ENCODE measurements at places on chromosomes 16 and 17. TPM values are rescaled to one million over a fixed set of nuclear protein-coding genes. Genes with fewer than 3 reads are reported as not detected.

DNA sequence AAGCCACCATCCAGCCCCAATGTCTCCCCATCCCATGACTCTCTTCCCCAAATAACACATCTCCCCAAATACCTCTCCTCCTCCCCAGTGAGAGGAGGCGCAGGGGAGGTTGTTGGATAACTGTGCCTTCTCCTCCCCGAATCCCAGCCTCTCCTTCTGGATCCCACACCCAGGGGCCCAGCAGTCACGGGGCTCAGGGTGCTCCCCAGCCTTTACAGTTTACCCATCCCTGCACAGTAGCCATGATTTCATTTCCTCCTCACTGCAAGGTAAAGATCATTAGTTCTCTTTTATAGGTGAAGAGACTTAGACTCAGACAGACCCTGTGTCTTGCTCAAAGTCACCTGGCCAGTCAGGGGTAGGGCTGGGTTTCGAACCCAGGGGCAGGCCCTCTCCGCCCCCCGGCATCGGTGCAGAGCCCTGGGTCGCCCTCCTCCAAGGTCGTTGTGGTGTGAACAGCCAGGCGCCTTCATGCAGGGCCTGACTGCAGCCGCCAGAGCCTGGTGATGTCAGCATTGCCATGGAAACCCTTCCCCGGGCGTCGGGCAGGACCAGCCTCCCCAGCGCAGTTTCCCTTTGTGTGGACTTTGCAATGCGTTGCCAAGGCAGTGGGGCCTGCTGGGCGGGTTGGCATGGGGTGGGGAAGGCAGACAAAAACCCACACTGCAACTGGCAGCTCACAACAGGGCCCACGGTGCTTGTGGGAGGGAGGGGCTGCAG is 53.3 kb upstream of the TOB1 start:
- peak; percentile 81 for DNase-seq

DNA sequence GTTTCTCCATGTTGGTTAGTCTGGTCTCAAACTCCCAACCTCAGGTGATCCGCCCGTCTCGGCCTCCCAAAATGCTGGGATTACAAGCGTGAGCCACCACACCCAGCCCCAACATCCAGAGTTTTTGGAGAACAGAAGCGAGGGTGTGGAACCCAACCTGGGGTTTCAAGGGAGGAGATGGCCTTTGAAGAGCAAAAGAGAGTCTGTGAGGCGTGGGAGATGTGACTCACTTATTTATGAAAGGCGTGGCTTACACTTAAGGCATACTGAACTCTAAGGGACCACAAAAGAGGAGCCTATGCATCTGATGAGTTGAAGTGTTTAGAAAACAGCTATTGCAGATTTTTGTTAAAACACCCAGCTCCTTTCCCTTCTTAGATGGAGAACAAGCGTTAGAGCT is 18.9 kb downstream of the ARSG start:
- peak; percentile 24 for DNase-seq

GRCh38 chr16:54806378-54806777 is 124.3 kb upstream of the IRX5 start:
- no peak for DNase-seq

DNA sequence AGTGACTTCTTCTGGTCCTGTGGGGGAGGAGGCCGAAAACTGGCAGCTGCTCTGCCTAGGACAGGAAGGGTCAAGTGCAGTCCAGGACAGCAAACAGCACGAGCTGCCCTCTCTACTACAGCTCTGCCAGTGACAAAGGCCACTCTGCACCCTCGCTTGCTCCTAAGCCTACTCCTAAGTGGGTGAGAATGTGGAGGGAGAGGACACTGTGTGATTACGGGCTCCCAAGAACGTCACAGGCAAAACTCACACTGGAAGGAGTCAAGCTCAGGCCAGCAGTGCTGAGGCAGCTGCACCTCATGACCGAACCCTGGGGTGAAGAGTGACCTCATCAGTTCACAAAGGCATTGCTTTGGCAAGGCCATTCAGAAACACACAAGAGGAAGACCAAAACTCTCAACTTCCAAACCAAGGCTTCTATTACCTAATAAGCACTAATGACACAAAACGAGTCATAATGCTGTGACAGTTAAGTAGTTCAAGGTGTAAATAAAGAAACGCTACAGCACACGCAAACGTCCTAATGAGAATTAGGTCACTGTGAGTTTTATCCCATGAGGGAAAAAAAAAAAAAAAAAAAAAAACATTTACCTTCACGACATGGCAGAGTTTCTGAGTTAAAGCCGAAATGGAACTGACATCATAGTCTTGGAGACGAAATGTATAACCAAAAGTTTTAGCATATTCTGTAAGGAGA is 35.1 kb downstream of the MARF1 start:
- no peak for DNase-seq

GRCh38 chr17:66542129-66542966 is 239.9 kb downstream of the PRKCA start:
- no peak for DNase-seq

Gene WNK4
- 0.16 TPM for total RNA-seq

DNA sequence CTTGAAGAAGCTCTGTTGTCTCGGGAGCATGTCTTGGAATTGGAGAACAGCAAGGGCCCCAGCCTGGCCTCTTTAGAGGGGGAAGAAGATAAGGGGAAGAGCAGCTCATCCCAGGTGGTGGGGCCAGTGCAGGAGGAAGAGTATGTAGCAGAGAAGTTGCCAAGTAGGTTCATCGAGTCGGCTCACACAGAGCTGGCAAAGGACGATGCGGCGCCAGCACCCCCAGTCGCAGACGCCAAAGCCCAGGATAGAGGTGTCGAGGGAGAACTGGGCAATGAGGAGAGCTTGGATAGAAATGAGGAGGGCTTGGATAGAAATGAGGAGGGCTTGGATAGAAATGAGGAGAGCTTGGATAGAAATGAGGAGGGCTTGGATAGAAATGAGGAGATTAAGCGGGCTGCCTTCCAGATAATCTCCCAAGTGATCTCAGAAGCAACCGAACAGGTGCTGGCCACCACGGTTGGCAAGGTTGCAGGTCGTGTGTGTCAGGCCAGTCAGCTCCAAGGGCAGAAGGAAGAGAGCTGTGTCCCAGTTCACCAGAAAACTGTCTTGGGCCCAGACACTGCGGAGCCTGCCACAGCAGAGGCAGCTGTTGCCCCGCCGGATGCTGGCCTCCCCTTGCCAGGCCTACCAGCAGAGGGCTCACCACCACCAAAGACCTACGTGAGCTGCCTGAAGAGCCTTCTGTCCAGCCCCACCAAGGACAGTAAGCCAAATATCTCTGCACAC is 21.2 kb downstream of the AKAP1 start:
- no peak for DNase-seq

DNA sequence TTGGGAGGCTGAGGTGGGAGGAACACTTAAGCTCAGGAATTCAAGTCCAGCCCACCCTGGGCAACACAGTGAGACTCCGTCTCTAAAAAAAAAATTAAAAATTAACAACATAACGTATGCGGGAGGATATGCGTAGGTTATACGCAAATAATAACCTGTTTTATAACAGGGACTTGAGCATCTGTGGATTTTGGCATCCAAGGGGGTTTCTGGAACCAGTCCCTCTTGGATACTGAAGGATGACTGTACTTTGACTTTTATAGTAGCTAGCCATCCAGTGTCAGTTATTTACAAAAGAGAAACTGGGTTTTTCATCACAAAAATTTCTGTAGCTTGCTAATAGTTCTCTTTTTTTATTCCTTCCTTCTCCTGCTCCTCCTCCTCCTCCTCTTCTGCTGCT is 64.5 kb downstream of the TNRC6C start:
- DNase-seq, result no peak

DNA sequence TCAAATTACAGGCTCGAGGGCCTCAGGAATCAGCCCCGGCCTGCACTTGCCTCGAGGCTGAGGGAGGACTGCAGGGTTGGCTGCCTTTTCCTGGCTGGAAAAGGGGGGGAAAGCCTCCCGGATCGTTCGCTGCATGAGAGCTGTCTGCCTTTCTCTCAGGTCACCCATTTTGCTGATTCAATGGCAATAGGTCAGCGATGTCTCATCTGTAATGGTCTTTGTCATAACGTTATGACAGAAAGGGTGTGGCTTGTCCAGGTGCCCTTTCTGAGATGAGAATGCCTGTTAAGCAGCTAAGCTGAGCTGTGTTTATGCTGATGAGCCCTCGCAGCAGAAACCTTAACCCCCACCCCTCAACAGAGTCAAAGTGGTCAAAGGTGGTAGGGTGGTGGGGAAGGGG is 81.8 kb downstream of the AKAP1 start:
- DNase-seq, result no peak

GRCh38 chr17:2295575-2295974 is 8.0 kb downstream of the SMG6 start:
- DNase-seq, result no peak

Gene NPIPA7
- total RNA-seq, result 6.1 TPM

GRCh38 chr17:35372846-35373533 is 431 bp downstream of the SLFN11 start:
- DNase-seq, result peak; percentile 32

GRCh38 chr16:79437764-79438751 is 162.5 kb downstream of the MAF start:
- no peak for DNase-seq

DNA sequence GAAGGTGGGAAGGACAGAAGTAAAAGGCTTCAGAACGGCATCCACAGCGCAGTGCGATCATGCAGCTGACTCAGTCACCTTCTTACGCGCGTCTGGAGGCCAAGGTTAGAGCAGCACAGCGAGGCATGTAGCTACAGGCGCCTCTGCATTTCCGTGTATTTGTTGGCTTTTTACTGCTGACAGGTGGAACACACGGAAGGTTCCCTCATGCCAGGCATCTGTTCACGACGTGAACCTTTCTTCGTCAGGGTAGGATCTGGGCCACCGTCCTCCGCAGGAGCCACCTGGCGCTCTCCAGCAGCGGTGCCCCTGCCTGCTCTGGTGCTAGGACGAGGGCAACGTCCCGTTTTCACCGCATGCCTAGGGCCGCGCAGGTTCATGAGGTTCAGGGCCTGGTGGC is 15.3 kb downstream of the TMEM204 start:
- DNase-seq, result no peak

GRCh38 chr16:89407282-89407924 is 83.0 kb downstream of the ANKRD11 start:
- DNase-seq, result peak; percentile 31

DNA sequence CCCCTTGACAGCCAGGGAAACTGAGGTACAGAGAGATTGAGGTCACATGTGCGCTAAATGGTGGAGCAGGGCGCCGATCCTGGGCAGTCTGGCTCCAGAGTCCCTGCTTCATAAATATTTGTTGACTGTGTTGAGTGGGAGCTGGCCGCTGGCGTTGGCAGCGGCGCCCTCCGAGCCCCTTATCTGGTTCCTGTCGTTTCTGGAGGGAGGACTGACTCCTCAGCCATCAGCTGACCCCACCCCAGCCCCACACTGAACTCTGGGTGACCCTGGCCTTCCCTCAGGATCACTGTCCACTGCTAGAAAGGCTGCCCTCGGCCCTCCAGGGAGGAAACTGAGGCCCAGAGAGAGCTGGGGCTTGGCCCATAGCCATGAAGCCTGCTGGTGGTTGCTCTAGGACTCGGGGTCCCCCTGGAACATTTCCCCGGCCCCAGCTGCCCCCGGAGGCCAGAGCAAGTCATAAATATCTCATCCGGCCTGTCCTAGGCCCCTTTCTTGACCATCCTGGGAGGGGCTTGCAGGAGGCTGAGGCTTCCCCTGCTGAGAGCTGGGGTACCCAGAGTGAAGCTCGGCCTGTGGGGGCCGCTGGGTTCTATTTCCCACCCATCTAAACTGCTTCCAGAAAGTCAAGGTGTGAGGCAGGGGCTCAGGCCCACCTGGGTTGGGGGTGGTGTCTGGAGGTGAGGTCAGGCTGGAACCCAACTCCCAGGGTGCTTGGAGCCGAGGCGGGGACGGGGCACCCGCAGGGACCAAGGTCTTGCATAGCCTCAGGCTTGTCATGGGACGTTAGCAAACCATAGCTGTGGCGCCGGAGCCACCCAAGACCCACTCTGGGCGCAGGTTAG is 51.7 kb upstream of the GSE1 start:
- DNase-seq, result no peak

- no peak for DNase-seq
Observed at GRCh38 chr16:75023009-75023408, 24.2 kb downstream of the ZNRF1 start.

DNA sequence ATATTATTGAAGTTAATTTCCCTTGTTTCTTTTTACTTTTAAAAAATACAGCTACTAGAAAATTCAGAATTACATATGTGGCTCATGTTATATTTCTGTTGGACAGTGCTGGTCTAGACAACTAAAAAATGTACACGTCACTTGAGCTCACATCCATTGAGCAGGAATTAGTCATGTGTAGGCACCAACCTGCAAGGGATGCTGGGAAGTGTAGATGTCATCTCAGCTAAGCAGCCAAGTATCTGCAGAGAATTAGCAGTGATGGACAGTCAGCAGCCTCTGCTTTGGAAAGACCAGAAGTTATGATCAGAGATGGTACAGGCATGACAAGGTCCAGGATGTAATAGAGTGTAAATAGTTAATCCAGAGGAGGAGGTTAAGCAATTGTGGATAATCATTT is 87.1 kb upstream of the HS3ST2 start:
- no peak for DNase-seq

DNA sequence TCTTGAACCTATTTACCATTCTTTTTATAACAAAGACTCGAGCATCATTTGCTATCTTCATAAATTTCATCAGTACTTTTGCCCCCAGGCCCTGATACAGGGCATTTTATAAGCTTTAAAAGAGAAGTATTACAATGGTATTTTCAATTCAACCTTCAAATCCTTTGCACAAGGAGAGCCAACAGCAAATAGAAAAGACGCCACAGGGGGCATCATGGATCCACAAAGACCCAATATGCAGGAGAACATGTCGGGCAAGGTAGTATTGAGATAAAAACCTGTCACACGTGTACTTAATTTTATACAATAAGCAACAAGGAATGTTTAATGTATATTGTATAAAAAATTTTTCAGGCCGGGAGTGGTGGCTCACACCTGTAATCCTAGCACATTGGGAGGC is 10.2 kb downstream of the MAP3K14 start:
- DNase-seq, result no peak

GRCh38 chr16:23682181-23682580 is 3.5 kb downstream of the PLK1 start:
- no peak for DNase-seq

DNA sequence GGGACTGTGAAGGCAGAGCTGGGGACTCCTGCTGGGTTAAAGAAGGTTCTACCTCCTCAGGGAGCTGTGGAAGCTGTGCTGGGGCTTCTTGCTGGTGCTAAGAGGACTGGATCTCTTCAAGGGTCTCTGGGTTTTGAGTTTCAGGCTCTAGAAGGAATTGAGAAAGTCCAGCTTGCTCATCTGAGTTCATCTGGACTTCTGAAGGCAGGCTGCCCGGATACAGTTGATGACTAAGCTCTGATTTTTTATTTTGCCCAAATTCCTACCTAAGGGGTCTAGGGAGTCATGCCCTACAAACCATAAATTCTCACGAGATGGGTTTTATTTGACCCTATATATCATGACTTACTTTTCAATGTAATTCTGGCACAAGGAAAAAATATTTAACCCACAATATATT is 46.8 kb upstream of the TMEM97 start:
- DNase-seq, result no peak

DNA sequence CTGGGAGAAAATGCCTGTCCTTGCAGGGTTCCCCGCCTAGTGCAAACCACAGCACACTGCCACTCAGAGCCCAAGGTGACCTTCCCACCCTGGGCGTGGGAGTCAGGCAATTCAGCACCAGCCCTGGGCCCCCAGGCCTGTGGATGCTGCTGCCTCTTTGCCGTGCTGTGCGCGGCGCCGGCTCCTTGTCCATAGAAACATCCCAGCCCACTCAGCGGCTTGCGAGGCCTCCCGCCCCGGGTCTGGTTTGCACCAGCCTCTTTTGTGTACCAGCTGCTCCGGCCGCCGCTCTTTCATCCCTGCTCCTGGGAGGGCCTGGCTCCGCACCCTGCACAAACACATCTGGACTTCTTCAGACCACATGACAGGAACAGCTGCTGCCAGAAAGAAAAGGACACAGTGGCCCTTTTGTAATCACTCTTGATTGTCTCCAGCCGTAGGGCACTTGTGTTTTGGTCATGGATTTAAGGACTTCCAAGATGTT is 75.4 kb upstream of the SDK2 start:
- no peak for DNase-seq

Gene TNFRSF17
- not detected for total RNA-seq
